ENCODE measurements at places on chromosomes 2 and 18. TPM values are rescaled to one million over a fixed set of nuclear protein-coding genes. Genes with fewer than 3 reads are reported as not detected.
A peak's percentile ranks its signal among the peaks of the same experiment; 100 is the strongest.

GRCh38 chr18:74353169-74353775, 37.6 kb downstream of the C18orf63 start:
- DNase-seq: peak; percentile 62

- DNase-seq: no peak
These were observed 582 bp downstream of the RIOK3 start for GRCh38 chr18:23453680-23454058.

The GPAT2 gene
- 5.3 TPM for total RNA-seq

The FBXO36 gene
- total RNA-seq: 2.3 TPM

The TAF4B gene
- 2.6 TPM for total RNA-seq

The SH3YL1 gene
- 122 TPM for total RNA-seq

DNA sequence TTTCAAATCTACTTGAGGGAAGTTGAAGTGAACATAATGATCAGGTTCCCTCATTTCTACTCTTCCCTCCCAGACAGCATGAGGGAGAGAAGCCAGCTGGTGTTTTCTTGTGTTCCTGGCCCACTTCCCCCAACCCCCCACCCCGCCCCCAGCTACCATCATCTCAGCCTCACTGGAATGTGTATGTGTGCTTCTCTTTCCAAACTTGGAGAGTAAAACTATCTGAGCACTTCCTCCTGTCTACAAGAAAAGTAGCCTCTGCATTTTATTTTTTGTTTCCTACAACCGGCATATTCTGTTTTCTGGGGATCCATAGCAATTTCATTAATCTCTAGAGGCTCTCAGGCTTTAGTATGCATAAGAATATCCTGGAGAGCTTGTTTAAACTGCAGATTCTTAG, 53.6 kb upstream of the GRHL1 start:
- no peak for DNase-seq

The ARID5A gene
- 5.6 TPM for total RNA-seq

GRCh38 chr2:148106331-148106730, 85.4 kb downstream of the MBD5 start:
- DNase-seq: no peak

The SCYGR4 gene
- not detected for total RNA-seq

The C1D gene
- 16.5 TPM for total RNA-seq

DNA sequence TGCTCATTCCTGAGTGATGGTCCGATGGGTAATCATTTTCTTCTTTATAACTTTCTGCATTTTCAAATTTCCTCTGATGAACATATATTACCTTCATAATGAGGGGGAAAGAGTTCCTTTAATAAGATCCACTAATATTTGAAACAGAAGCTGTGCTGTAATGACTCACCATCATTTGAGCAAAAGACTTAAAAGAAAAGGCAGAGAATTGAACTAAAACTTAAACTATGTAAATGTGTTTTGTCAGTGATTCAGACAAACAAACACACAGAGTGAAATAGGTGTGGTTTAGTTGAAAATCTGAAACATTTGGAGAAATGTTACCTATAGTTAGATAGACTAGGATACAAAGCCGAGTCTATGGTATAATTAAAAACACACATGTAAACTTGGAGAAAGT, 209.6 kb downstream of the STK39 start:
- no peak for DNase-seq

DNA sequence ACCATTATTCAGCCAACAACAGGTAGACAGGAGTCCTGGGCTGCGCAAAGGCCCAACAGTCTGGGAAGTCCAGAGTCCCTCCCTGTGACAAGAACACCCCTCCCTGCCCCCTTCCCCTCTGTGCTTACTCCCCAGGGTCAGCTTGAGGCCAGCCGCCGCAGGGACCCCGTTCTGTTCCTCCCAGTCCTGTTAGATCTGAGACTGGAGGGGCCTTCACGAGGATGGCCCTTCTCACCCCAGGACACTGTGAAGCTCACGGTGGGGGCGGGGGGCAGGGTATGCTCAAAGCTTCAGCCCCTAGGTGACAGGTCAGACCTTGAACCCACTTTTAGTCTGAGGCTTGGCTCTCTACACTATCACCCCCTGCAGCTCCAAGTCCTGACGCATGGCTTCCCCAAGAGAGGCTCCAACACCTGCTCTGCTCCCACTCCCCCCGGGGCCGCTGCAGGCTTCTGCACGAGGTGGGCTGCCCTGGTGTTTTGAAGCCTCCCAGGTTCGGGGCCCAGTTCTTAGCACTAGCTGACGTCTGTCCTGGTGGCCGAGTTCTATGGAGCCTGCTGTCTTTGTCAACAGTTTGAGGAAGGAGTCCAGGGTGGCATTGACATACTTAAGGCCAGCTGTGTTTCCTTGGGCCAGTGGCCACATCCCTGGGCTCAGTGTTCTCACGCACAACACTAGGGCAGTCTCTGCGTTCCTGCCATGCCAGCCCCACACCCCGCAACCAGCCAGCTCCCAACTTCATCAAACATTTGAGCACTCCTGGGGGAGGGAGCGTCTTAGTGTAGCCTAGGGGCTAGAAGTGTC, 37.2 kb upstream of the HPCAL1 start:
- peak; percentile 6 for DNase-seq

DNA sequence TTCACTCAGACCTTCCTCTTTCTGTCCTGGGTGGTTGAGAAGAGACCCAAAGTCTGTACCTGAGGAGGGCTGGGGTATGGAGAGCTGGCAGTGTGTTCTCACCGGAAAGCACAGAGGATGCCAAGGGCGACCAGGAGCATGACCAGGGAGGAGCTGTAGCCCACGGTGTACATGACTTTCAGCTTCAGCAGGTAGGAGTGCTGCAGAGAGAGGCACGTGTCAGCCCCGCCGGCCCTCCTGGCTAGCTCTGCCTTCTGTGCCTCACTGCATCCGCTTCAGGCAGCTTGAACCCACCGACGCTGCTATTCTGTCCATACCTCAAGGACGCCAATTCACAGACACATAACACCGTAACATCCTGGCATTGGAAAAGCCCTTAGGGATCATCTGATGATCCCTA, 34.0 kb downstream of the TMEM37 start:
- DNase-seq: no peak

The COL5A2 gene
- 8.0 TPM for total RNA-seq

DNA sequence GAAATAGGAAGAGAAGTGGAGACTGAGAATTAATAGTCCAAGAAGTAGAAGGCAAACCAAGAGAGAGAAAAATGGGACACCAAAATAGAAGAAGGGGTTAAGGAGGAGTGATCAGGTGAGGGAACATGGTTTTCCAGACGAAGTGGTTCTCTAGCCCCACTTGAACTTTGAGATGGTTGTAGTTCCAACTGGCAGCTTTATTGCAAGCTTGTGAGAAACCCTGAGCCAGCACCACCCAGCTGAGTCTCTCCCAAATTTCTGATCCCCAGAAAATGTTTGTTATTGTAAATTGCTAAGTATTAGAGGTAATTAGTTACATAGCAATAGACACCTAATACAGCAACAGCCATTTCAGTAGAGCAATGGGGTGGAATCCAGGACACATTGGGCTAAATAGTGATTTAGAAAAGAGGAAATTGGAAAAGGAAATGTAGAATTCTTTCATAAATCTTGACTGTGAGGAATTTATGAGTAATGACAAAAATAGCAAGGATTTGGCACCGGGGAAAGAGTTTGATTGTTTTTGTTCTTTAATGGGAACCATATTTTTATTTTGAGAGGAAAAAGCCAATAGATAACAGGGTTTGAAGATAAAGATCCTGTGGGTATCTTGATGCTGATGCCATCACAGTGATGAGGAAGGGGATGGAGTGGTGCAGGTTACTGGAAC, 62.1 kb upstream of the XDH start:
- no peak for DNase-seq

DNA sequence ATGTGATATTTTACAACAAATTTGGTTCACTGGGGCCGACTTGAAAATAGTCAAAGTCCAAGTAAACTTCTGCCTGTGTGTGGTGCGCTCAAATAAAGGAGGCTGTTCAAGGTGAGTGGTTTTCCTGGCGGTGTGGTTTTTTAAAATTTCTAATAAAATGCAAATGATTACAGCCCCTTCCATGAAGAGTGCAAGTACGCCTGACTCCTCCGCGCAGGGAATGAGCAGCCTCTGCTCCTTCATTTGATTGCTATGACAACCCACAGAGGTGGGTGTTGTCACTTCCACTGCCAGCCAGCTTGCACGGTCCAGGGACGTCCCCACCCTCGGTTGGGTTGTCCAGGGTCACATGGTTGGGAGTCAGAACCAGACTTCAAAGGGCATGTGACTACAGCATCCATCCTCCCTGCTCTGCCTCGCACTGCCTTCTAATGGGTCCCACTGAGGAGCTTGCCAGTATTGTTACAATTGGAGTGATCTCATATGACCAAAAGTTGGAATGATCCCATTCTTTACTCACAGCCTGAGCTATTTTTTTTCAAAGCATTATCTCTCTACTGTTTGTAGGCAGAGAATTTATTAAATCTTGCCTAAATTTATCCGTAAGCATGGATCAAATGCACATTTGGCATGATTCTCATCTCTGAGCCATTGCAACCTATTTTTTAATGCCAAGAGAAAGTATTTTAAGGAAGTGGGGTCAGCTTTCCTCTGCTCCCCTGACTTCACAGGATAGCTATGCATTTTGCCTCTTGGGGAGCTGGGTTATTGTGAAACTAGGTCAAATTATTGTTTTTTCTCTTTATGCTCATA, 121.3 kb downstream of the AGAP1 start:
- peak; percentile 47 for DNase-seq

DNA sequence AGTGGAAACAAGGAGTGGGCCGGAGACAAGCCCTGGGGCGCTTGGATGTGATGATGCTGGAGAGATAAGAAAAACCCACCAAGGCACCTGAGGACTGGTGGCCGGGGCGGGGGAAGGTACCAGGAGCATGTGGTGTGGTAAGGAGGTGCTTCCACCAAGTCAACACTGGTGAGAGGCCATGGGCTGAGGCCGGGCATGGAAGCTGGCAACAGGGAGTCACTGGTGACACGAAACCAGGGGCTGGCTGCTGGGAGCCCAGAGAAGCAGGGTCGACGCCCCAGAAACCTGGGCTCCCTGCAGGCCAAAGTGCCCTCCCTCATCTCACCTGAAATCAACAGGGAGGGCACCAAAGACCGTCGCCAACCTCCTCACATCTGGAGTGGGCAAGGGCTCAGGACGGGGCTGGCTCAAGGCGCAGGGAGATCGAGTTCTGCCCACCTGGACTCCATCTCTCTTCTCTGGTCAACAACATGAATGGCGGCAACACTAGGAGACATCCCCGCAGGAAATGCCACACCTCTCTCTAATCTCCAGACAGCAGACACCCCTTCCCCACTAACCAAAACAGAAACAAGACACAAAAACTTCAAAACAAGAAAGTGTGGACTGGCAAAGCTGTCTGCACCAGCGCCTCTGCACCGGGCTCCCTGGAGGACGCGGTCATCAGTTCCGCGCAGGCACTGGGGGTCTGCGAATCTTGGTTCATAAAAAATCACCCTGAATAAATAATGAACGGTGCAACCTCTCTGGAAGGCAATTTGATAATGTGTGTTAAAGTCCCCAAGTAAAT, 185.5 kb downstream of the HDAC4 start:
- DNase-seq: no peak

DNA sequence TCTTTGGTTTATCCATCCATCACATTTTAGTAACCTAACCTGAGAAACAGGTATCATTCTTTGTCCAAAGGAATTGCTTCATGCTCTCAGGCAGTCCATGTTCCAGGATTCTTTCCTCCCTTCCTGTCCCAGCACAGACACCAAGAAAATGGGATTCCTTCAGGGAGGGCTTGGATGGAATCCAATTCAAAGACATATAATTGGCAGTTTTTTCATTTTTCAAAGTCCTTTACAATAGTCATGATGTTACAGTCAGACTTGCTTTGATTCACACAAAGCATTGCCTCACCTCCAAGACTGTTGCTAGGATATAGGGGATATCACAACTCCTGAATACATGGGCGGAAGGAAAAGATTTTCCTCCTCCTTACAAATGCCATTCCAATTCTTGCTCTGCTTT, 241.4 kb upstream of the ACVR2A start:
- DNase-seq: no peak

The GRHL1 gene
- 2.3 TPM for total RNA-seq

- DNase-seq: no peak
These were observed 58.2 kb upstream of the DSEL start for GRCh38 chr18:67574749-67575148.

GRCh38 chr2:120596990-120597594, 138.6 kb upstream of the GLI2 start:
- no peak for DNase-seq

DNA sequence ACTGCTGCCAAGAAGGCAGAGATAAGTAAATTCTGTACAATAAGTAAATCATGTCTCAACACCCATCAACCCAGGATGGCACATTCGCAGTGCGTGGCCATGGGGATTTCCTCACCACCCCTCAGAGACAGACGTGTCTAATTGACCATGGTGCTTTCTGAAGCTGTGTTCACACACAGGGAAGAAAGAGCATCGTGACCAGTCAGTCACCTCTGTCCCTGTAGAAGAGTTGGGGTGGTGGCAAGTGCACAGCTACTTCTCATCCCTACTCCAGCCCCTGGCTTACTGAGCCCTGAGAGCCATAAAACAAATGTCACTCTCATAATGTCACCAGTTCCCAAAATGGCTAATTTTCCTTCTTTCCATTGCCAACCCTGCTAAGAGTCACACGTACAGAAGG, 31.3 kb upstream of the MLPH start:
- no peak for DNase-seq

- peak; percentile 40 for DNase-seq
These were observed 677.6 kb upstream of the ID2 start for GRCh38 chr2:8004250-8004681.

DNA sequence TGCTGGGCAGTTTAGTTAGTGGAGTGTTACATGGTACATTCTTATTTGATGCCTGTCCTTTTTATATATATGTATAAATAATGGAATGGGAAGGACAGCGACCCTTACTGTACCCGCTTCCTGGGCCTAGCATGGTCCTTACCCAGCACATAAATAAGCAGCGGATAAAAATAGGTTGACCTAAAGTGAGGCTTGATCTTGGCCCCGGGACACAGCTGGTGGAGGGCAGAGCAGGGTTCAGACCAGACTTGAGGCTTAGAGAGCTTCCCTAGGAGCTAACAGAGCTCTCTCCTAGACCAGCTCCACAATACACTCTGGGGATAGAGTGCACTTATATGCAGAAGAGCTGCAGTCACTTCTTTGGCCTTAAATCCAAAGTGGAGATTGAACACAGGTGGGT, 46.9 kb upstream of the RPL31 start:
- DNase-seq: no peak

The RIT2 gene
- total RNA-seq: not detected

GRCh38 chr2:159256159-159256558, 30.3 kb downstream of the WDSUB1 start:
- DNase-seq: no peak

DNA sequence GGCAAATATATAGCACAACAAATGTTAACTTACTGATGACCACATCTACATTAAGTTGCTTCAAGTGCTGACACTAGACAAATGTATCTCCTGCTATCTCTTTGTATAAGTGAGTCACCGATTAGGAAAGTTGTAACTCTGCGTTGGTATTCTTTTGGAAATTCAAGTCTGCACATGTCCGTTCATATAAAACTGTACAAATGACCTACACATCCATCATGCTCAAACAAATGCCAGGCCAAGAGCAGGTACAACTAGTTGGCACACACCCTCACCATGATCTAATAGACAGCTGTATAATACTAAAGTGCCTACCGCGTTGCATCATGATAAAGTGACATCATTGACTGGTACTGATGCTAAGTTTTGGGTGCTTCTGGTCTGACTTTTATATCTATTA, 141.1 kb downstream of the RBMS1 start:
- DNase-seq: no peak

The TMEM247 gene
- total RNA-seq: not detected

GRCh38 chr2:67627456-67628207, 230.5 kb downstream of the ETAA1 start:
- DNase-seq: no peak

Measured in left colon (tissue), 2 donors.